IPS DF 6.9 (cell line): ENCODE measurements at places on chromosomes 3 and 15.

DNA sequence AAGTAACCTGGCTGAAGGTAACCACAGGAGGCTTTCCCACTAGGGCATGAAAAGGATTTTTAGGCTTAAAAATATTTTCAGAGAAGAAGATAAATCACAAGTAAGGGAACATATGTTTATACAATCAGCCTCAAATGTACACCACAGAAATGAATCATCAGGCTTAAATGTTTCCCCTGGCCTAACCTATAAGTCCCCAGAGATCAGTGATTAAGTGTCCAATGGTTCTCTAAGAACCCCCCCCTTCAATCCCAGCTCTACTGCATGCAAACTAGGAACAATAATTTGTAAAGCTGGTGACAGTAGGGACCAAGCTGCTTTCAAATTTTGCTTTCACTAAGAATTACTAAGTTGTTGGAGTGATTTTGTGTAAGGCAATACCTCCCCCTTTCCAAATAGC, 431.6 kb upstream of the LMCD1 start:
- DNase-seq = no peak

DNA sequence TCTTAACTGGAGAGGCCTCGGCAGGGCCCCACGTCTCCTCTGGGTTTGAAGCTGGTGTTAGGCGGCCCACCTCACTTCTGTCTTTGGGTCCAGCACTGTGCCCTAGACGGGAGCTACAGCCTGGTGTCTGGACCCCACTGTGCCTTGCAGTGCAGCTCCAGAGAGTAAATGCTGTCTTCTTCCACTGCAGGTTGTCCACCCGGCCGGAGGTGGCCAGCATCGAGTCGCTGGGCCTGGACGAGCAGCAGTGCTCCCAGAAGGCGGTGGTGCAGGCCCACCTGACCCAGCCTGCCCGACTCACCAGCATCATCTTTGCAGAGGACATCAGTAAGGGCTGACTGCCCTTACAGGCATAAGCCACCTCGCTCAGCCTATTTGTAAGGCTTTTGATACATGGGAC, 53.1 kb upstream of the TAMM41 start:
- no peak for DNase-seq

DNA sequence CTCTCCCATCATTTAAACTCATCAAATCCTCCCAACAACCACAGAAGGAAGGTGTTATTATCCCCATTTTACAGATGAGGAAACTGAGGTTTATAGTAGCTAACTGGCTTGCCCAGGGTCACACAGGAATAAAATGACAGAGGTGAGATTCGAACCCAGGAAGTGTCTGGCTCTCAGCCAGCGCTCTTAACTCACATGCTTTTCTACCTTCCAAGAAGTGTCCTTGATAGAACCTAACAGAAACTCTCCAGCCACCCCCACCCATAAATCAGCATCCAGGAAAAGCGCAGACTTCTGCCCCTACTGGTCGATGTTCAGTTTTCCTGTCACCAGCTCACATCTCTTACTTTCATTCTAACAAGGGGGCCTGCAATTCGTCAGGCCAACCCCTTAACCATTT, 51.7 kb downstream of the SPATA12 start:
- no peak for DNase-seq

- DNase-seq = no peak
These were observed 337.9 kb upstream of the GRM7 start for GRCh38 chr3:6523043-6523442.

DNA sequence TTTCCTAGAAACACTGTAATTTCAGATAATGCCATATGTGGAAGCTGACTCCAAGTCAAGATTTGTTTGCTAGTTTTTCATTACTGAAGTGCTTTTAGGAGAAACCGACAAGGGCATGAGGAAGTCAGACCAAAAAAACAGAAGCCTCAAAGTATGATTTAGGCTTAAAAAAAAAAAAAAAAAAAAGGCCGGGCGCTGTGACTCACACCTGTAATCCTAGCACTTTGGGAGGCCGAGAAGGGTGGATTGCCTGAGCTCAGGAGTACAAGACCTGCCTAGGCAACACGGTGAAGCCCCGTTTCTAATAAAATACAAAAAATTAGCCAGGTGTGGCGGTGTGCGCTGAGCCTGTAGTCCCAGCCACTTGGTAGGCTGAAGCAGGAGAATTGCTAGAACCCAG, 11.6 kb downstream of the RPL15 start:
- no peak for DNase-seq

GRCh38 chr3:45055032-45055410, 28.9 kb downstream of the CLEC3B start:
- no peak for DNase-seq

DNA sequence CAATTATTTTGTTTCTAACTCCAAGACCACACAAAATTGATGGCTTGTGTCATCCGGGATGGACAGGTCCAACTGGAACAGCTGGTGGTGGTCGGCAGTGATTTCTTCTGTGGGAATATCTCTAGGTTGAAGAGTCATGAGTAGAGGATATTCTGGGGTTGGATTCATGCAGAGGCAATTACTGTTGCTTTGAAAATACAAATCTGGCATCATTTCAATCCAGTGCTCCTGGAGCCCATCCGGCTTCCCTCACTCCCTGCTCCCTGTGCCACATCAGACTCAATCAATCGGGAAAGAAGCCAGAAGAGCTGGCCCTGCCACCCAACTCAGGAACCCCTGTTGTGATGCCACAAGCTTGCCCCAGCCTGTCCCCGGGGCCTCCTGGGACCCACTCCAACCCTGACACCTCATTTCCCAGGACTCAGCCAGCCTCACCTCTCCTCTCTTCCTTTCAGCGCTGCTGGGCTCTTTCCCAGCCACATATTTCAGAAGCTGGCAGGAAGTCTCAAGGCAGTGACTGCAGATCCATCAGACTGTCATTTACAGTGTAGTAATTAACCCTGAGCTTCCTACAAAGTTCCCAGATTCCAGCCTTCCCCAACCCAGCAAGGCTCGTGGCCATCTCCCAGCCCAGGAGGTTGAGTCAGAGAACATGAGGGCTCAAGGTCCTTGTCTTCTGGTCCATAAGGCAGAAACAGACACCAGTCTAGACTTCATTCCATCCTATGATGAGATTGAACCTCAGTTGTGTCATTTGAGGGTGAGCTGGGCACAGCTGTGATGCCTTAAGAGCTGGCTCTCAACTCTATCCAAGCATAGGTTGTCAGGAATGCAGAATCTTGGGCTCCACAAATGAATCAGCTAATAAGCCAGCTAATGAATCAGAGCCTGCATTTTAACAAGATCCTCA, 114.0 kb downstream of the FAM174B start:
- no peak for DNase-seq

- DNase-seq = no peak
These were observed 95.0 kb upstream of the LIMD1 start for GRCh38 chr3:45499529-45499928.

- DNase-seq = no peak
These were observed 224.7 kb upstream of the GBE1 start for GRCh38 chr3:81985996-81986723.

GRCh38 chr15:36966708-36967107, 133.6 kb downstream of the MEIS2 start:
- DNase-seq = no peak

DNA sequence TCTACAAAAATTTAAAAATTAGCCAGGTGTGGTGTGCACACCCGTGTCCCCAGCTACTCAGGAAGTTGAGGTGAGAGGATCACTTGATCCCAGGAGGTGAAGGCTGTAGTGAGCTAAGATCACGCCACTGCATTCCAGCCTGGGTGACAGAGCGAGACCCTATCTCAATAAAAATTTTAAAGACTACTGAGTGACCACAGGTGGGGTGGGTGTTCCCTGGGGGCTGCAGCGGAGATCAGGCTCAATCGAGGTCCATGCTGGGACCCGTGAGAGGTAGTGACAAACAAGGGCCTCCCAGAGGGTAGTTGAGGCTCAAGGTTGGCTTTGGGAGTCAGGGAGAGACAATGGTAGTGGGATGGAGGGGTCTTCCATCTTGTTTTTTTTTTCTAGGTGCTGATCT, 38.9 kb upstream of the LIMD1 start:
- no peak for DNase-seq

GRCh38 chr15:38996111-38996631, 431.6 kb upstream of the RASGRP1 start:
- no peak for DNase-seq

- DNase-seq = no peak
These were observed 98.0 kb downstream of the ATG7 start for GRCh38 chr3:11370191-11370590.

DNA sequence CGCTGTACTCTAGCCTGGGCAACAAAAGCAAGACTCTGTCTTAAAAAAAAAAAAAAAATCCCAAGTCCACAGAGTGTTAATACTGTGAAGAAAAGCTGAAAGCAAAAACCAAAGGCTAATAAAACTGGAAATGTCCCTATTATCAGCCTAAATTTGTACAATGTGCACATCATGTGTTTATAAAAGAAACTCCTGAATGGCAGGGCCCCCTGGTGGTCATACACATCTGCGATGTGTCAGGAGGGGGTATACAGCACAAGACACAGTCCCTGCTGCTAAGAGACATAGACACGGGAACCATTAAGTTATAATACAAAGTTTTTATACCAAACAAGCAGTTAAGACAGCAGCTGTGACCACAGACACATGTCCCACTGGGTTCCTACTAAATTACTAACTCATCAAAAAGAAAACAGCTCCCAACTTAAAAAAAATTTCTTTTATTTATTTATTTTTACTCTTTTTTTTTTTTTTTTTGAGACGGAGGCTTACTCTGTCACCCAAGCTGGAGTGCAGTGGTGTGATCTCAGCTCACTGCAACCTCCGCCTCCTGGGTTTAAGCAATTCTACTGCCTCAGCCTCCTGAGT, 31.0 kb downstream of the IDH2 start:
- no peak for DNase-seq

- no peak for DNase-seq
These were observed 86.3 kb upstream of the TCF12 start for GRCh38 chr15:56832125-56832524.
